Activated naive CD8-positive, alpha-beta T cell treated with anti-CD3 and anti-CD28 coated beads, Interleukin-2, amount 50 U/mL, for 16 hours (primary cell): ENCODE measurements at places on chromosomes 11 and 22.

DNA sequence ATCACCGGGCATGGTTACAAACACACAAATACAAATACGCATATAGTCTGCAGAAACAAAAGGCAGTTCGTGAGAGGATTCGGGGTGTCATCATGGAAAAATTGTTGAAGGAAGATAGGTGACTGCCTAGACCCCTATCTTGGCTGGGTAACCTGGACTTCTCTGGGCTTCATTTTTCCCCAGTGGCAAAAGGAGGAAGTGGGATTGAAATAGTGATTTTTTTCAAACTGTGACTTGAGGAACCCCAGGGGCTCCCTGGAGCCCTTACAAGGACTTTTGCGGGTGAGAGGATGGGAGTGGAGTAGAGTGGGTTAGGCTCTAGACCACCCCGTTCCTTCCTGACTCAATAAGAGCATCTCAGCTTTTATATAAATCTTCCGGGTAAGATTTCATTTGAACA is 1.0 kb upstream of the ELF5 start:
- DNase-seq: no peak

- no peak for DNase-seq
These were observed 2.5 kb downstream of the OSBPL5 start for GRCh38 chr11:3162410-3163240.

GRCh38 chr11:132742929-132743328 is 789.4 kb downstream of the OPCML start:
- no peak for DNase-seq

GRCh38 chr11:102251423-102251822 is 65.9 kb upstream of the BIRC3 start:
- DNase-seq: no peak

GRCh38 chr22:19244600-19245352 is 46.7 kb downstream of the CLTCL1 start:
- no peak for DNase-seq

GRCh38 chr11:129191649-129192048 is 476 bp downstream of the ARHGAP32 start:
- no peak for DNase-seq
